ENCODE measurements at places on chromosomes 7 and 10.
A peak's percentile ranks its signal among the peaks of the same experiment; 100 is the strongest.

DNA sequence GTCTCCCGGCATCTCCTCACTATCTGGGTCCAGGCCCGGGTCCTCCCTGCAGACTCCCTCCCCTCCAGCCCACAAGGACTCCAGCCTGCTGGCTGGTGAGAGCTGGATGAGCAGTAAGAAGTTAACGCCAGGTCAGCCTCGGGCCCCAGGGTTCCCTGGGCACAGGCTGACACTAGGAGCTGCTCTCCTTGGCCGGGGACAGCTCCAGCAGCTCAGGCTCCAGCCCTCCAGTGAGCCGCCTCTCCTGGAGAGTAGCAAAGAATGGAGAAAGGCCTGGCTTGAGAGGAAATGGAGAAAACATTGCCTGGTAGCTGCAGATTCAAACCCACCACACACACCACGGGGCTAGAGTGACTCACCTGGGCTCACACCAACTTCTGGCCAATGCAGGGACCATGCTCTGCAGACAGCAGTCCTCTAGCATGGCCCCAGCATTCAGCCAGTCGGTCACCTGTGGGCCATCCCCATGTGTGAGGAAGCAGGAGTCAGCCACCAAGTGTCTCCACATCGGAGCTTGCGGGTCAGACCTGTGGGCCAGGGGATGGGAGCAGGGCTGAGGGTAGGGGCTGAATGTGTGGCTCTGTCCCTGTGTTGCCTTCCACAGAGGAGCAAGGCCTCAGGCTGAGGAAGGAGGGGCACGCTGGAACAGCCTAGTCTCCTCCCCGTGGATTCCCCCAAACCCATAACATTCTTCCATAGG is 6.5 kb downstream of the SAP25 start:
- no peak for DNase-seq

GRCh38 chr7:73340514-73340913 is 12.6 kb downstream of the FKBP6 start:
- no peak for DNase-seq

- DNase-seq, result no peak
Measured at GRCh38 chr10:30857803-30858202, 173.9 kb downstream of the ZNF438 start.

- no peak for DNase-seq
Measured at GRCh38 chr10:97601268-97602215, 12.0 kb downstream of the C10orf62 start.

GRCh38 chr7:133234961-133235875 is 17.7 kb upstream of the EXOC4 start:
- DNase-seq, result no peak

- no peak for DNase-seq
Measured at GRCh38 chr7:130695840-130696239, 9.5 kb upstream of the TSGA13 start.

- no peak for DNase-seq
Measured at GRCh38 chr7:100818366-100818765, 9.0 kb downstream of the EPHB4 start.

DNA sequence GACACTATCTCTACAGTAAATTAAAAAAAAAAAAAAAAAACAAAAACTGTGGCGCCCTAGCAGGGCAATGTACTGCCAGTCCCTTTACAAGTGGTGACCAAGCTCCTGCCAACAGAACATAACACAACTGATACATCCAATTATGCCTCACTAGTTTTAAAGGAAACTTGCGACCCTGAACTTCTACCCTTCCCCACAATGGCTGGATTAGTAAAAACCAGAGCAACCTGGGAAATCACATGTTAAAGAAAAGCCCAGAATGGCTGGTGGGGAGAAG is 16.5 kb downstream of the ATE1 start:
- DNase-seq, result no peak

DNA sequence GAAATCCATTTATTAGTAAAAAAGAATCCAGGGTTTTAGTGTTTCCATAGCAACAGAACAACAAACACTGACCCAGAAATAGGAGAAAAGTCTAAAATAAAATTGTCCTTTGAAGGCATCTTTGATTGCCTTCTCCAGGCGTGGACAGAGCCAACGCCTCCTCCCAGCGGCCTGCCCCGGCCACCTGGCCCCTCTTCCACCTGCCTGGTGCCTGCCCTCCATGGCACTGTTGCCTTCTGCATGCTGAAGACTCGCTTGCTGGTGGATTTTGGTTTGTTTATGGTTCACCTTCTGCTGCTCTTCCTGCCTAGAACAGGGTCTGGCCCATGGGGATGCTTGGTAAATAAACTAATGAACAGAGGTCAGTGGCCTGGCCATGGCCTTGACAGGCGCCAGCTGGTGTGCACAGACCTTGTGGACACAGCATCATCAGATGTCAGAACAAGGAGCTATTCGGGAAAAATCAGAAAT is 107.4 kb downstream of the DYNC2I1 start:
- DNase-seq, result no peak

GRCh38 chr10:14583252-14583651 is 191.4 kb downstream of the FAM107B start:
- DNase-seq, result no peak

- no peak for DNase-seq
Measured at GRCh38 chr7:99248391-99249095, 24.1 kb upstream of the MYH16 start.

DNA sequence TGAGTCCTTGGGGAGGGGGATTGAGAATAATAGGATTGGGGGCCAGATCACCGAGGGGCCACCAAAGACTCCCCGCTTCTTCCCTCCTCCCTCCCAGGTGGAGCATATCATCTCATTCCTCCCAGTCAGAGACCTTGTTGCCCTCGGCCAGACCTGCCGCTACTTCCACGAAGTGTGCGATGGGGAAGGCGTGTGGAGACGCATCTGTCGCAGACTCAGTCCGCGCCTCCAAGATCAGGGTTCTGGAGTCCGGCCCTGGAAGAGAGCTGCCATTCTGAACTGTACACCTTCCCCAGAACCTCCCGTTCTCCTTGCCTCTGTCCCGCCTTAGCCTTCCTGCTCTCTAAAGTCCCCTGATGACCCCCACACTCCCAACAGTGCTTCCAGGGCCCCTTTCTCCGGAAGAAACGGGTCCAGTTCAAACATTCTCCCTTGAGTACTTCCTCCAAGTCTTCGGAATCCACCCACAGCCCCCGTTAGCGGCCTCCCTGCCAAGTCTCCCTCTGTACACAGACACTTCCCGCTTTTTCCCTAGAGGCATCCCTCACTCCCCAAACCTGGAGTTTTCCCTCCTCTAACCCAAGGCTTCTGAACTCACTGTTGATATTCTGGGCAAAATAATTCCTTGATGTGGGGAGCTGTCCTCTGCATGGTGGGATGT is 4.1 kb downstream of the FBXO24 start:
- DNase-seq, result no peak

- no peak for DNase-seq
Measured at GRCh38 chr10:15374566-15374965, 3.5 kb upstream of the FAM171A1 start.

GRCh38 chr7:78473021-78473420 is 674.4 kb downstream of the PHTF2 start:
- no peak for DNase-seq

- DNase-seq, result no peak
Measured at GRCh38 chr10:114017271-114017670, 26.4 kb upstream of the ADRB1 start.

DNA sequence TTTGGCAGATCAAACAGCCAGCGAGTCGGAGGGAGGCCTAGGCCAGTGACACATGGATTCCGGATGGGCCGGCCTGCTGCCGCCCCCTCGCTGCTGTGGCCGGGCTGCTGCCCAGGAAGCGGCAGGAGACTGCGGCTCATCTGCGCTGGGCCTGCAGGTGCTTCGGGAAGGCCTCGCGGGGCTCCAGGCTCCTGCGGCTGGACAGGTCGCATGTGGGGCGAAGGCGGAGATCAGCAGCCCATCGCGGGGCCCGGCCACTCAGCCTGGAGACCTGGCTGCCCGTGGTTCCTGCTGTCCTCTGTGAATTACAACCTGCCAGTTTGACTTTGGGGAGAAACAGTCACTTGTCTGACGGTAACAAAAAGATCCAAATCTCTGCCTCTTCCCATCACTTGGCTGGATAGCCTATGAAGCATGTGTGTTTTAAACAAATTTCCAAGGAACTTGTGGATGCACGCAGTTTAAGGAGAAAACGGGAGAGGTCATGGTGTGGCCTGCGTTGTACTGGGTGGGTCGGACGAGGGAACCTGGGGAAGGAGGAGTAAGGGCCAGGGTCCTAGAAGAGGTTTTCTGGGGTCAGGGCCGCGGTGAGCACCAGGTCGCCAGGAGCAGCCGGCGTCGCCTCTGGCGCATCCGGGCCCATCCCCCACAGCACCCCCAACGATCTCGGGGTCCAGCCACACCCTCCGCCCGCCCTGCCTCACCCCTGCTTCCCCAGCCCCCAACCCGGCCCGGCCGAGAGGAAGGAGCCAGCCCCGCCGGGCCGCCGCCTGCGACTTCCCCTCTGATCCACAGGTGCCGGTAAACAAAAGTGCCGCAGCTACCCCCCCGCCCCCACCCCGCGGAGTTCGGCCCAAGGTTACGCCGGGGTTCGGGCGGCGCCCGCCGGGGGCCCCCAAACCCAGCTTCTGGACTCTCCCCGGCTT is 1.6 kb downstream of the SPOCK2 start:
- no peak for DNase-seq

GRCh38 chr10:102770792-102771191 is 27.0 kb downstream of the WBP1L start:
- DNase-seq, result no peak

DNA sequence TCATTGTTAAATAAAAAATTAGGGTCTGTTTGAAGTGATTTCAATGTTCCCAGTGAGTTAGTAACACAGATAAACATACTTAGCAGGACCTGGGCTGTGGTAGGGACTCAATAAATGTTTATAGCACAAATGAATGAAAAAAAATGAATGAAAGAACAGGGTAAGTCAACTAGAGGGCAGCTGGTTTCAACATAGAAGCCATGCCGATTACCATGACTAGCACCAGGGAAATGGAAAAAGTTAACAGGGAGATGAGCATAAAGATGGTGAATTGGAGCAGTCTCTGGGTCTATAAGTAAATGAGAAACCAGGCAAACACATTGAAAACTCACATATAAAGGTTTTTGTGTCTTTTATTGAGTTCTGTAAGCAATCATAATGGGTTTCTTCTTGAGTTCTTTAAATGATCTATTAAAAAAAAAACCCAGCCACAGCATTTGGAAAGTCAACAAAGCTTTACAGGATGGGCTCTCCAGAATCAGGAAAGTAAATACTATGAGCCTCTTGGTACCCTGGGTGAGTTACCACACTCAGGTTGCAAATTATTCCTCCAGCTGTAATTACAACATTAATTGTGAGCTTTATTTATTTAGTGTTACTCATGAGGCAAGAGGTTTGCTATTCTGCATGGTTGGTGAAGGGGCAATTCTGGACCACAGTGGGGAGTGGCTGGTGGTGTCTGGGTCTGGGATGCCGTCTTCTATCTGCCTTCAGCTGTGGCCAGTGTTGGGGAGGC is 46.1 kb upstream of the MTPN start:
- peak; percentile 90 for DNase-seq
